ENCODE measurements at places on chromosomes 3 and 15.

GRCh38 chr15:58795825-58796224 is 24.7 kb downstream of the MINDY2 start:
- DNase-seq: no peak

- DNase-seq: no peak
Observed at GRCh38 chr3:152048831-152049230, 175.4 kb downstream of the SUCNR1 start.

GRCh38 chr15:42710662-42711061 is 26.3 kb downstream of the CDAN1 start:
- DNase-seq: no peak

GRCh38 chr3:82002986-82003642 is 241.7 kb upstream of the GBE1 start:
- no peak for DNase-seq

GRCh38 chr15:84840741-84841429 is 23.7 kb downstream of the ALPK3 start:
- DNase-seq: no peak

- no peak for DNase-seq
Observed at GRCh38 chr15:67953299-67953698, 100.8 kb upstream of the PIAS1 start.

DNA sequence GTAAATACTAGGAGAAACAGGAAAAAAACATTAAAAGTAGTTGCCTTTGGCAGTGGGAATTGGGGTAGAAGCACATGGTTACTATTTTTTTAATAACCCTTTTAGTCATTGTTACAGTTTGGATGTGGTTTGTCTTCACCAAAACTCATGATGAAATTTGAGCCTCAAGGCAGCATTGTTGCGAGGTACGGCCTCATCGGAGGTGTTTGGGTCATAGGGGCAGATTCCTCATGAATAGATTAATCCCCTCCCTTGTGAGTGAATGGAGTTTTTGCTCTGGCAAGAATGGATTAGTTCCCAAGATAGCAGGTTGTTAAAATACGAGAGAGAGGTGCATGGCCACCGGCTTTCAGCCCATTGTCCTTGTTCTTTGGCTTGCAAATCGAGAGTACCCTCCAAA is 92.6 kb downstream of the LEKR1 start:
- DNase-seq: no peak

All from activated naive CD4-positive, alpha-beta T cell treated with anti-CD3 and anti-CD28 coated beads for 36 hours (primary cell).